ENCODE measurements at places on chromosomes 7 and 10. TPM values are rescaled to one million over a fixed set of nuclear protein-coding genes. Genes with fewer than 3 reads are reported as not detected.

GRCh38 chr10:90858461-90858968 is 676 bp upstream of the HTR7 start:
- no peak for DNase-seq

Gene H2BK1
- not detected for total RNA-seq

DNA sequence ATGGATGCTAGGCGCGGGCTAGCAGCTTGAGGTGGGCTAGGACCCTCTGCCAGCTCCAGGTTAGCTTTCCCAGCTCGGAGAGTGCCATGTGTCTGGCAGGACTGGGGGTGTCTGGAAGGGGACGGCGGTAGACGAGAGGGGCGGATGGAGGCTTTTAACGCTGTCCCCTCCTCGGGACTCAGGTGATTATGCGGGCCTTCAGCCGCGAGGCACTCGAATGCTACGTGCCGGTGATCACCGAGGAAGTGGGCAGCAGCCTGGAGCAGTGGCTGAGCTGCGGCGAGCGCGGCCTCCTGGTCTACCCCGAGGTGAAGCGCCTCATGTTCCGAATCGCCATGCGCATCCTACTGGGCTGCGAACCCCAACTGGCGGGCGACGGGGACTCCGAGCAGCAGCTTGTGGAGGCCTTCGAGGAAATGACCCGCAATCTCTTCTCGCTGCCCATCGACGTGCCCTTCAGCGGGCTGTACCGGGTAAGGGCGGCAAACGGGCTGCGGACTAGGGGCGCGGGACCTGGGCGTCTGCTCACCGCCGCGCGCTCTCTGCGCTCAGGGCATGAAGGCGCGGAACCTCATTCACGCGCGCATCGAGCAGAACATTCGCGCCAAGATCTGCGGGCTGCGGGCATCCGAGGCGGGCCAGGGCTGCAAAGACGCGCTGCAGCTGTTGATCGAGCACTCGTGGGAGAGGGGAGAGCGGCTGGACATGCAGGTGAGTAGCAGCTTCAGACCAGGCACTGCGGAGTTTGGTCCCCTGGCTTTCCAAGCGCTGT is 1.1 kb downstream of the CYP26A1 start:
- no peak for DNase-seq

- DNase-seq: no peak
These were observed 57.8 kb downstream of the COA1 start for GRCh38 chr7:43671521-43671920.

- no peak for DNase-seq
These were observed 417.0 kb upstream of the FOXK1 start for GRCh38 chr7:4265066-4265465.

DNA sequence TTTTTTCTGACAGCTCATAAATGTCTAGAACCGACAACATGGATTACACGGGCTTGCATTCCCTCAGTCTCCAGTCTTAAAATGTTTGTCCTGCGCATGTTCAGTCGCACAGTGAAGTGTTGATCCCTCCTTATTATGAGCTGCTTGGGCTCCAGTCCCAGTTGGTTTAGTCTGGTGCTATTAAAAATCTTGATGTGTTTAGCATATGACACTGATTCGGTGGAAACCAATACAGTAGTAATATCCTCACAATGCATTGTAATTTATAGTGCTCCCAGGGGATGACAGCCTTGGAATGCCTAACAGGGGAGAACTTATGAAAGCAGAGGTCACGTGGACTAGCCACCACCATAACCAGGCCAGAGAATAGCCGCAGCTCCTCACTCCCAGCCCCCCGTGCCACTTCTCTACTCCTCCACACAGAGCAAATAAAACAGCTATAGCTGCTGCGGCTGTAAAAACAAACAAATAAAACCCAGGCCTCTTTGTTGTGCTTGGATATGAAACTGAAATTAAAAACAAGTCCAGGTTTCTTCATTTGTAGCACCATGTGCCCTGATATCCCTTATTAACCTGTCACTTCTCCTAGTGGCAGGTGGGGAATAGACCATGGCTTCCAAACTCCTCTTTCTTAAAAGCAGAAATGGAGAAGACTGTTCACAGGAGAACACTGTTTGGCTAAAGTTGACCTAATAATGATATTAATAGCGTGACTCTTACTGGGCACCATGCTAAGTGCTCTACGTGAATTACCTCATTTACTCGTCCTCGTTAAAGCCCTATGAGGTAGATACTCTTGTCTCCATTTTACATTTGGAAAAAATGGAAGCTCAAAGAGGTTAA is 7.7 kb downstream of the DPCD start:
- DNase-seq: no peak

- no peak for DNase-seq
These were observed 535 bp upstream of the EPC1 start for GRCh38 chr10:32347363-32348022.

DNA sequence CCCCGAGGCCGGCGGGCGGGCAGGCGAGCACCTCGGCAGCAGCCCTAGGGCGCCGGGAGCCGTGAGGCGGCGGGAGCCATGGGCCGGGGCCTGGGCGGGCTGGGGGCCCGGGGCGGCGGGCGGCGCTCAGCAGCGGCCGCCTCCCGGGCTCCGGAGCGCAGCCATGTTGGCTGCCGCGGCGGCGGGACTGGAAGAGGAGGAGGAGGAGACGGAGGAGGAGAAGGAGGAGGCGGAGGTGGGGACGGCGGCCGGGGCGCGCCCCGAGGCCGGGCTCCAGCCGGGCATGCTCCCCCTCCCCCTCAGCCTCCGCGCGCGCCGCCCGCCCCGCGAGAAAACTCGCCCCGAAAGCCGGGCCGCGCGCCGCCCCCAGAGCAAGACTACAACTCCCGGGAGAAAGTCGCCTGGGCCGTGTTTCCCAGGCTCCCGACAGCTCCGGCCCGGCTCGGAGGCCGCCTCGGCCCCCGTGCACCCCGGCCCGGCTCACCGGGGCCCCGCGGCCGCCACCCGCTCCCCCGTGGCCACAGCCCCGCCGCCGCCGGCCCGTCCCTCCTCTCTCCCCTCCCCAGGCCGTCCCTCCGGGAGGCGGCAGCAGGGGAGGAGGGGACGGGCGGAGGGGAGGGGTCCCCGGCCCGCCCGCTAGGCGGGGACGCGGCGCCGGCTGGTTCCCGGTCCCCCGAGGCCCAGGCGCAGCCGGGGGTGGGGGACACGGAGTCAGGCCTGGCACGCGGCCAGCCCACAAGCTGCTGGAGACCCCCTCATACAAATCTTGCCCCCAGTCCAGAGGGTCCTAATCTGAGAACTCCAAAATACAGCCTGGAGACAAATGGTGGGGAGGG is at the start of gene DLG5:
DLG5 (minus strand) TSS at position 190 of the 836 bp plus-strand sequence. CDS start 235 bp downstream, outside the sequence.
- peak; percentile 42 for DNase-seq

DNA sequence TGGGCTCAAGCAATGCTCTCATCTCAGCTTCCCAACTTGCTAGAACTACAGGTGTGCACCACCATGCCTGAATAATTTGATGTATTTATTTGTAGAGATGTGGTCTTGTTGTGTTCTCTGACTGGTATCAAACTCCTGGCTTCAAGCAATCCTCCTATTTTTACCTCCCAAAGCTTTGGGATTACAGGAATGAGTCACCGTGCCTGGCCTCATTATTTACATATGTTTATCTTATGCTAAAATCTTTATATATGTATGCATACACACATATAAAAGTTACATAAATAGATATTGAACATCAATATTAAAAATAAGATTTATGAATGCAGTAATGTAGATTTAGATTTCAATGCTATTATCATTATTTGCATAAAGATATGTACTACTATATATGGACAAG is 1634.5 kb upstream of the LRRTM3 start:
- no peak for DNase-seq

DNA sequence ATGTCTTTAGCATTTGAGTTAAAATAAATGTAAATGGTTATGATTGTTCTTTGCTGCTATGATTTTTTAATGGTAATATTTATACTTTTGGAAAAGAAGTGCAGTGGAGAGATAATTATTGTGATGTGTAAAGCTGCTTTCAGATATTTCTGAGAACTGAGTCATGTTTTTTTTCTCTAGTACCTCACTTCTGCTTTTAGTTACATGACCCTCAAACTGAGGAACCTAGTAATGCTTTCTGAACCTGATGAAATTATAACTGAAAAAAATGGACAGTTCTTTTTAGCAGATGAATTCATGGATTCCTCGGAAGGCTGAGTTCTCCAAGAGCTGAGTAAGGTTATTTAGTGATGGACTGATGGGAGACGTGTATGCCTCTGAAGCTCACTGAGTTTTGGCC is 167.8 kb downstream of the CDCA7L start:
- DNase-seq: no peak

- peak; percentile 16 for DNase-seq
These were observed 10.0 kb downstream of the CYP3A43 start for GRCh38 chr7:99837649-99838361.

GRCh38 chr10:3455385-3456334 is 283.1 kb upstream of the PITRM1 start:
- peak; percentile 62 for DNase-seq

- DNase-seq: no peak
These were observed 74.9 kb downstream of the CTBP2 start for GRCh38 chr10:125085258-125086054.

- DNase-seq: no peak
These were observed 272.4 kb upstream of the CELF2 start for GRCh38 chr10:10745291-10745690.

Measured in mammary epithelial cell (primary cell).